ENCODE measurements at places on chromosomes 2 and 18.

DNA sequence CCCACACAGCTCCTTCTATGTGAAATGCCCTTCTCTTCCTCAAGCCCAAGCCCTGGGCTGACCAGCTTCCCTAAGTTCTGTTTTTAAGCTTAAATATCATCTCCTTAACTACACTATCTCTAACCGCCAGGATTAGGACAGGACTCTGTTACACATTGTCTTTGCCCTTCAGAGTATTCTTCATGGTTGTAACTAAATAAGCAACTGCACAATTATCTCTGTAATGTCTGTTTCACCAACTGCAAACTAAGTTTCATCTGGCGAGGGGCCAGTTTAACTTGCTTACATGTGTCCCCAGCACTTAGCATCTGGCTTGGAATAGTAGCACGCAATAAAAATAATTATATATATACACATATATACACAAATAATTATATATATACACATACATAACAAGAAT lies 1.1 kb upstream of the ERMN start:
- DNase-seq = no peak

GRCh38 chr2:236975766-236976165 lies 109.9 kb upstream of the COPS8 start:
- DNase-seq = no peak

DNA sequence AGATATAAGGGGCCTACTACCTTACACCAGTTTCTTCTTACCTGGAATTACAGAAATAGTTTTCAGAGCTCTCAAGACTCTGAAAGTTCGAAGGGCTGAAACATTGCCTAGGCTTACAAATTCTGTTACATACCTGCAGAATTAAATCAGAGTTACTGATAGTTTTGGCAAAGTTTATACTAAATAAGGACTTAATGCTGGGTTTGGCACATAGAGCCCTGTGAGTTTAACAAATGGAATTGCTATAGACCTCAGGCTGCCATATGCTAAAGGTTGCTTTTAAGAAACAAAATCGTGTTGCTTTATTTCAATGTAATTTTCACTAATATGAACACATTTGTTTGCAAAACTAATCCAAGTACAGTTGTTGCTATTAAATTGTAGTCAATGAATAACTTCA lies 40.1 kb downstream of the SCN3A start:
- DNase-seq = no peak

DNA sequence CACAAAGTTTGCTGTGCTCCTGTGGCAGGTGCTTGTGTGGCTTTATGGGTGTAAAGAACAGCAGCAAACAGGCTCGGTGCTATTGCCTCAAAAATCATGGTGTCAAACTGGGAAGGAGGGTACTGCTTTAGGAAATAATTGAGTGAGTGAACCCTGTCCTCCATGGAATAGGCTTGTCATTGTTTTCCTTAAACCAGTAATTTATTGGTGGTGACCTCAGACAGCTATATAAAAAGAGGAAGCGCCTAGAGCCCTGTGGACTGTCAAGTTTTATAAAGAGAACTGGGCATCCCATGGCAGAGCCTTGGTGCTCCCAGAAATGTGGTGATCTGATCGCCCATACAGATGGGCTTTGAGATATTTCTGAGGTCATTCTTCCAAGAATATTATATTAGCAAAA lies 4.7 kb upstream of the CXCR4 start:
- no peak for DNase-seq

GRCh38 chr2:157053876-157054275 lies 203.6 kb upstream of the GALNT5 start:
- no peak for DNase-seq

DNA sequence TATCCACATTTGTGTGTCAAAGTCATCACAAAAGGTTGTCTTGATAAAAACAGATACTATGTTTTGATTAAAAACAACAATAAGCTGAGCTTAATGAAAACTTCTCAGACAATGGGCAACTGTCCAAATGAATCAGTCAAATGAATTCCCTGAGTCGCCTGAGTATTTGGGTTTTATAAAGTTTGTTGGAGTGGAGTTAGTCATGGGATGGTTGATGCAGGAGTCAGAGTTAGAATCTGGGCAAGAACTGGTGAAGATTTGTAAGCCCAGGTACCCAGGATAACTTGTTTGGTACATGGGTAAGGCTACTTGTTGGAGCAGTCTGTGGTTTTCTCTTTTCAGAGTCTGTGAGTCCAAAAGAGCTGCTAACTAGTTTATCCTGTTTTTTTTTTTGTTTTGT lies 34.4 kb upstream of the RAPGEF4 start:
- DNase-seq = no peak

DNA sequence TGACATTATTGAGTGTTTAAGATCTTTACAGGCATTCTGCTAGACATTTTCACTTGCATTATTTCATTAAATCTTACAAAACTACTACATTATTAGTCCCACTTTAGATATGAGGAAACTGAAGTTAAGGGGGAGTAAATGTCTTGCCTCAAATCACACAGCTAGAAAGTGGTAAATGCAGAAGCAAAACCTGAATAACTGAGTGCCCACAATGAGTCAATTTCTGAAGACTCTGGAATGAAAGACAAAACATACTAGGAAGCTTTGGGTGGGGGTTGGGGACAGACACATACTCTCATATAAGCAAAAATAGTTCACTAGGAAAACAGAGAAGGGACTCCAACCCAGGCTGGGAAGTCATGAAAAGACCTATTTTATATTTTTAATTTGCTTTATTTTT lies 214.4 kb upstream of the LRATD1 start:
- DNase-seq = no peak

- DNase-seq = no peak
These were observed 47.2 kb downstream of the VIL1 start for GRCh38 chr2:218465987-218466633.

GRCh38 chr2:176260689-176261088 lies 8.6 kb upstream of the MTX2 start:
- no peak for DNase-seq

DNA sequence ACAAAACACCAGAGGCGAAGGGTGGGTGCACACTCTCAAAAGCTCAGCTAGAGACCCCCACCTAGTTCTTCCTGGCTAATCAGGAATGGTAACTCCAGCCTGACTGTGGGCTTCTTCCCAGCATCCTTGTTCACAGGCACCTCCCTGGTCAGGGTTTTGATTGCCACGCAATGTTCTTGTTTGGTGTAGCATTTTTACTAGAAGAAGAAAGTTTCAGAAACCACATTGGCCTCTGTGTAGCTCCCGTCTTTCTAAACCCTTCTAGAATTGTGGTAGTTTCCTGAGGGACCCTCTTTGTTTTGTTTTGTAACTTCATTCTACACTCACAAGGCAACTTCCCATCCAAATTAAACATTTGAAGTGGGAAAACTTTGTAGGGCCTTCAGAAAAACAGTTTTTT lies 254.5 kb upstream of the EPAS1 start:
- no peak for DNase-seq

DNA sequence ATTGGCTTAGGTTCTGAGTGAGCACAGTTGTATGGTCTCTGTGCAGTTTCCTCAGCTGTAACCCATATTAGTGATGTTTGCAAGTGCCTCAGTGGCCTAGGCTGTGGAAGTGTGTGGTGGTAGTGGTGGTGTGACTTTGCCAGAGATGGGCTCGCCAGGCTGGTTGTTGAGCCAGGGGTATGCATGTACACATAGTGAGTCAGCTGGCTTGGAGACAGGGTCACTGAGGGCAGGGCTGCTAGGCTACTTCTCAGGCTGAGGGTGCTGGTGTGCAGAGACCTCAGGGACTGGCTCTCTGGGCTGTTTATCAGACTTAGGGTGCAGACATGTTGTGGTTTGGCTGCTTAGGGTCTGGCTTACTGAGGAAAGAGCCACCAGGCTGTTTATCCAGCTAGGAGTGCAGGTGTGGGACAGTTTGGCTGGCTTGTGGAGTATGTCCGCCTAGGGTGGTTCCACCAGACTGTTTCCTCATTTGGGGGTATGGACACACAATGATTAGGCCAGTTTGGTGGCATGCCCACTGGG lies 15.0 kb downstream of the APLF start:
- no peak for DNase-seq

DNA sequence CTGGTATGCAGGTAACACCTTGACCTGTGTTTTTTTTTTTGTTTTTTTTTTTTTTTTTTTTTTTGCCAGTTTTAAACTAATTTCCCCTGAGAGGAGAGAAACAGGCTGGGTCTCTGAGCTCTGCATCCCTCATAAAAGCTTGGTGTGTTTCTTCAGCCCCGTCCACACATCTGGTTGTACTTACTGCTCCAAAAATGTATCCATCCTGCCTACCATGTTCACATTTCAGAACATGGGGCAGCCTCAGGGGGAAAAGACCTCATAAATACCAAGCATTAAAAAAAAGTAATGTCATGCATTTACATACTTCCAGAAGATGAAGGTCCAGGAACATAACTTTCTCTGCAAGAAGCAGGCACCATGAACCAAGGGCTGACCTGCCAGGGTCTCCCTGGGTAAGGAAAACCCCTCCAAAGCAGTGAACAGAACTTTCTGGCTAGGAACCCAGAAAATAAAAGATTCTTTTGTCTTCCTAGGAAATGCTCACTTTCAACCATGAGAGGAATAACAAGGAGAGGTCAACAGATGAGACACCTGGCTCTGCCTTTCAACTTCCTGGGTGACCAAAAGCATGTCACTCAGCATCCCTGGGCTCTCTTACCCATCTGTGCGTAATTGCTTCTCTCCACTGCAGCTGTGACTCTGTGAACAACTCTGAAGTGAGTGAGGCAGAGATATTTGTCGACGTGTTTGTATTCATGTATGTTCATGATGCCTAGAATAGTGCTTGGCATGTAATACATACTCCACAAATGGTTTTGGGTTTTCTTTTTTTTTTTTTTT lies 118.6 kb downstream of the MCFD2 start:
- DNase-seq = no peak

DNA sequence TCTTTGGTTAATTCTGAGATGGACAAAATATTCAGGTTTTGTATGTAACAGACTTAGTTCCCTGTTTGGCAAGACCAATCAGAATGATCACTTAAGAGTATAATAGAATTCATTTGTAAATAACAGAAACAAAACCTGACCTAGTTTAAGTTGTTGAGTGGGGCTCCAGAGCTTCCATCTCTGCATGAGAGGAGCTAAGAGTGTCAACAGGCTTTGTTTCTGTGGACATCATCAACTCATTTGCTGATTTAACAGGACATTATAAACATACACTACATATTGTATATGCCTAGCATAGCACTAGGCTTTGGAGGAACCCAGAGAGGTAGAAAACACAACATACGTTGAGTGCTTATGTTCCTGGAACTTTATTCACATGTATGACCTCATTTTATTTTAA lies 75.3 kb upstream of the TRIB2 start:
- DNase-seq = no peak

- no peak for DNase-seq
These were observed 499.8 kb downstream of the SUCLG1 start for GRCh38 chr2:83959266-83959665.

DNA sequence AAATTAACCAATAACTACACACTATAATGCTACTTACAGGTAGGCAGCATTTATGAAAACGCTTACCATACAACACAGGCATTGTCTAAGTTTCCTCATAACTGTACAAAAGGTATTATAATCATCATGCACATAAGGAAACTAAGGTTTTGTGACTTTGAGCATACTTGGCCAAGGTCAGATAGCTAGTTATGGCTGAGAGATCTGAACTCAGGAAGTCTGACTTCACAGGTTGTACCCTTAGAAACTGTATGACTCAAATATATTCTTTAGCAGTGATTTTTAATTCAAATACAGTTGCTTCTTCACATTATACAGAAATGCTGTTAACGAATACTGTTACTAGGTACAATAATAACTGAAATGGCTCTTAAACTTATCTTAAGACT lies 89.3 kb downstream of the TRIP12 start:
- no peak for DNase-seq

DNA sequence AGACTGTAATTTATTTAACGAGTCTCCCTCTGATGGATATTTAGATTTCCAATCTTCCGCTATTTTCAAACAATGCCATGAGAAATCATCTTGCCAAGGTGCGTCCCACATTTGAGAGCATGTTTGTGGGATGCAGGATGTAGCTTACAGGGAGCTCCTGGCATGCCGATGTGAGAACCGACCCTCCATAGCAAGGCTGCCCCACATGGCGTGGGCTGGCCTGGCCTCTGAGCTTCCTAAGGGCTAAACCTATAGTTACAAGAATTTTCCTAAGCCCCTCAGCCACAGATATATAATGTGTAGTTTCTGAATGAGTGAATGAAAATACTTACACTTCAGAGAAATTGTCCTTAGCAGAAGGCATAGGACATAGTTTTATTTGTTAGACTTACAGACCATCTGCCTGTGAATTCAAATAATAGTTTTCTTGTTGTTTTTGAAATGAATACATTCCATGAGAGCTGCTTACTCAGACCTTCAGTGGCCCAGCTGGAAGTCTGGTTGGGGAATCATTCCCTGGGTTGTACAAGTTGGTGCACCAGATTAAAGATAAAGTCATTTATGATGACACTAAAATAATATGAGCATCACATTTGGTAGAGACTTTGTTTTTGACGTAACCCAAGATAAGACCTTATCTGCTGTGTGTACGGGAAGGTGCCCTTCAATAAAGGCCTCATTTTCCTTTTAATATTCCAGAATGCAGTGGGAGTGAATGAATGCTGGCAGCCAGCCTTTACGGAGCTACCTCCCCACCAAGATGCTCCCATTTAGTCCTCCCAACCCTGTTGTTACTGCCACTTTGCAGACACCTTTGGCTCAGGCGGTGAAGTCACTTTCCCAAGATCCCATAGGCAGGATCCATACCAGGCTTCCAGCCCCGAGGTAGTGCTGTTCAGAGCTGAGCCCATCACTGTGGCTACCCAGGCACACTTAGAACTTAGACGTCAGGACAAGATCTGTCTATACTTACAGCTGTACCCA lies 107.1 kb downstream of the GLI2 start:
- no peak for DNase-seq

DNA sequence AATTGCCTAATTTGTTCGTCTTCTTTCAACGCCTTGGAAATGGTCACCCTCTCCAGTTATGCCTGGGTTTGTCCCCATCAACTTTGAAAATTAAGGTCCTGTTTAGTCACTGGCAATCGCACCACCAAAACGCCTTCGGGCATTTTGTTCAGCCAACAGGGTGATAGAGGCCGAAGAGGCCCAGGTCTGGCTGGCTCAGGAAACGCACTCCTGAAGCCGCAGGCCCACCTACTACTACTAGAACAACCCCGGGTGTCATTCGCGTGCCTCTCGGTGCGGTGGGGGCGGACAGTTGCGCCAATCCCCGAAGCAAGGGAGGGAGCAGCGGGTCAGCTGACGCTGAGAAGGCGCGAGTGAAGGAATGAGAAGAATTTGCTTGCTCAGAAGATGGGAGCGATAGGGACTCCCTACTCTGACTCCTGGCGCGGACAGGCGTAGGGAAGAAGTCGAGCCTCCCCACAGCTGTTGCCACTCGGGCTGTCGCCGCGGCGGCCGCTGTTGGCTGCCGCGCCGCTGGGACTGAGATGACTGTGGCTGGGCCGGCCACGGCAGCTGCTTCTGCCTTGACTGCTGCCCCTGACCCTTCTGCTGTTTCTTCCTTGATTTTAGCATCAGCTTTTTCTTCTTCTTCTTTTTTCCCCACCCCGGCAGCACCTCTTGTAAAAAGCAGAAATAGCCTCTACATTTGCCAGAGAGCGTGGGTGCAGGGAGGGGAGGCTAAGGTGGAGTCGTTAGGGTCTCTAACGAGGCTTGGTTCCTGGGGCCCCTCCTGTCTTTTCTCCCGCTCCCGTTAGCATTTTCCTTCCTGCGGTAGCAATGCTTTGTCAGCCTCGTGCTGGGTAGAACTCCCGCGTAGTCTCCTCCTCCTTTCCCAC lies 387.6 kb downstream of the FIGN start:
- DNase-seq = no peak

GRCh38 chr2:190759749-190760213 lies 110.9 kb downstream of the NAB1 start:
- no peak for DNase-seq

- no peak for DNase-seq
These were observed 1.7 kb downstream of the HNRNPLL start for GRCh38 chr2:38600921-38601455.
